MV-4-11 (cell line): ENCODE measurements at places on chromosomes 5 and 9.

- no peak for DNase-seq
Observed at GRCh38 chr5:154010660-154011059, 28.1 kb downstream of the FAM114A2 start.

GRCh38 chr9:133353548-133353947, 2.7 kb downstream of the SURF1 start:
- DNase-seq = no peak

GRCh38 chr5:170293273-170293672, 4.3 kb downstream of the LCP2 start:
- DNase-seq = peak; percentile 99

DNA sequence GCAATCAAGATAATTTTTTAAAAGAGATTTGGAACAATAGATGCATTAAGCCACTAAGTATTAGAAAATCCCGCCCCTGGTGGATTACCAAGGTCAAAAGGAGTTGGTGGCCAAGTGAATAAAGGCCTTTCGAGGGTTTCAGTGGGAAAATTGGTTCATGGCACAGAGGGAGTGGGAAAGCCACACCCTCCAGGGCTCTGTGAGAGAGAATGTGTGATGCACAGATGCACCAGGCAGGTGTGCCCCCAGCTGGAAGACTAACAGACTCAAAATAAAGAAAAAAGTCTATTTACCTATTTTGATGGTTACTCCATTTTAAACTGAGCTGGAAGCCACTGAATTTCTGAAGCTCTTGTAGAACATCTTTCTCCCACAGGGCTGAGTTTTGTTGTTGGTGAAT, 278.0 kb downstream of the DRD1 start:
- DNase-seq = no peak

- DNase-seq = no peak
Observed at GRCh38 chr9:76322810-76323209, 71.4 kb downstream of the RFK start.

- peak; percentile 95 for DNase-seq
Observed at GRCh38 chr5:179780362-179780761, 13.4 kb upstream of the LTC4S start.

DNA sequence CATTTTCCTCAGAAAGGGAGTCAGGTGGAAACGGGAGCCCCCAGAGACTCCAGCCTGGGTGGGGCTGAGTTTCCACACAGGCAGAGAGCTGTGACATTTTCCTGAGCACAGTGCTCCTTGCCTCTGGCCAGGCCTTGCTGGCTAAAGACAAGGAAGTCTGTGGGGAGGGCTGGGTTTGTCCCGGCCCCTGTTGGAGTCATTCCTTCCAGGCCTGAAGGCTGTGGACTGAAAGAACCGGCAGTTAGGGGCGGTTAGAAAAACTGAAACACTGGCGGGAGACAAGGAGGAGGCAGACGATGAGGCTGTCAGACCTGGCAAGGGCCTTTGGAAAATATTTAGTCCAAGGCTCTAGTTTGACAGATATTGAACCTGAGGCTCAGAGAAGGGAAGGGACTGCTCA, 29.9 kb downstream of the COL15A1 start:
- no peak for DNase-seq

DNA sequence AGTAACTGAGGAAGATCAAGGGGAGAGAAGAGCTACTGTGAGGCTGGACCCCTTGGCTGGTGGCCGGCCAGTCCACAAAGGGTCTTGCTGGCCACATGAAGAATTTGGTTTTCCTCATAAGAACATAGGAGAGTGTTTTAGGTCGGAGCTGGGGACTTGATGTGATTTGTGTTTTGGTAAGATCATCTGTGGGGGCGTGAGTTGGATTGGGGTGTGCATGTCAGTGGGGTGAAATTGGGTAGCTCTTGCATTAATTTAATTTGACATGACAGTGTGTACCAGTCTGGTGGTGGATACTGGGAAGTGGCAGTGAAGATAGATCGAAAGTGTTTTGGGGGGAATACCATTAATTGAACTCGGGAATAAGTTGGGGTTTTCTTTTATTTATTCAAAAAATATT, 8.6 kb downstream of the PAM start:
- no peak for DNase-seq

DNA sequence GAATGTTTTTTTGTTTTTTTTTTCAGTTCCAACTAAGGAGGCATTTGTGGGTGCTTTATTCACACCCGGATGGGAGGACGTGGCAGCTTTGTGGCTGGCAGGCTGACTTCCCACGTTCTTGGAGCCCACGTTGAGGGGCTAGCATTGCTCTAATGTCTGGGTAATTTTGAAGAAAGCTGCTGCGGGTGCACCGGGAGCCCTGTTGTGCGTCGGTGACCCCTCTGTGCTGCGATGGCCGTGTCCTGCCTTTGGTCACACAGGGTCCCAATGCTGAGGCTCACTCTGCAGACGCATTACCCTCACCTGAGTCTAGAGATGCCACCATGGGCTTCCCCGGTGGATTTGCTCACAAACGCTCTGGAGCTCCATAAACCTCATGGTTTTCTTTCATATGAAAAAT, 34.2 kb downstream of the NDUFS6 start:
- no peak for DNase-seq

GRCh38 chr9:84002344-84002743, 21.7 kb downstream of the RMI1 start:
- peak; percentile 11 for DNase-seq

- peak; percentile 75 for DNase-seq
Observed at GRCh38 chr5:116947691-116948528, 373.3 kb upstream of the SEMA6A start.

GRCh38 chr5:159405611-159406031, 75.3 kb upstream of the IL12B start:
- DNase-seq = peak; percentile 86
